Activated CD4-positive, alpha-beta T cell treated with anti-CD3 and anti-CD28 coated beads for 36 hours (primary cell): ENCODE measurements at places on chromosomes 12 and 14. TPM values are rescaled to one million over a fixed set of nuclear protein-coding genes. Genes with fewer than 3 reads are reported as not detected.

The SIRT4 gene
- total RNA-seq = 2.2 TPM

The EIF2S3B gene
- total RNA-seq = 1.3 TPM

The HVCN1 gene
- total RNA-seq = 4.7 TPM

DNA sequence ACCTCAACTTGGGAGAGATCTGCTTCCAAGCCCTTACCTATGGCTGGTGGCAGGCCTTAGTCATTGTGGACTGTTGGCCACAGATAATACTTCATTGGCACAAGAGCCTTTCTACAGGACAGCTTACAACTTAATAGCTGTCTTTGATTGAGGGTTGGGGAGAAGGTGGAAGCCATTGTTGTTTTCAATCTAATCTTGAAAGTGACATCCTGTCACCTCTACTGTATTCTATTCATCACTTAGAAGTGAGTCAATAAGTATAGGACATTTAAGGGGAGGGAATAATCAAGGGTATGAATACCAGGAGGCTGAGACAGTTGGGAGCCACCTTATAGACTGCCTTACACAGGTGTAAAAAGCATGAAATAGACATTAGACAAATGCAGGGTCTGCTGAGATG is 906.3 kb downstream of the NRXN3 start:
- DNase-seq = no peak
- H3K27me3 ChIP-seq = no peaks in the 10 kb centered on the region
- H3K27ac ChIP-seq = no peak overlapping the region
- no peaks in the 10 kb centered on the region for H3K36me3 ChIP-seq

- no peaks in the 10 kb centered on the region for H3K4me1 ChIP-seq
- no peak overlapping the region for H3K4me3 ChIP-seq
- DNase-seq = no peak
- H3K36me3 ChIP-seq = no peaks in the 10 kb centered on the region
- no peak overlapping the region for H3K27ac ChIP-seq
Observed at GRCh38 chr12:74129702-74130101, 407.9 kb upstream of the ATXN7L3B start.

GRCh38 chr12:109558374-109559199 is 14.7 kb downstream of the MMAB start:
- no peak overlapping the region for H3K4me3 ChIP-seq
- no peaks in the 10 kb centered on the region for H3K27me3 ChIP-seq
- H3K27ac ChIP-seq = no peak overlapping the region
- no peak for DNase-seq
- H3K36me3 ChIP-seq = peaks cover 24% of the 10 kb centered on the region

GRCh38 chr12:31000751-31001150 is 72.9 kb upstream of the DDX11 start:
- no peaks in the 10 kb centered on the region for H3K27me3 ChIP-seq
- no peaks in the 10 kb centered on the region for H3K36me3 ChIP-seq
- no peak overlapping the region for H3K27ac ChIP-seq
- no peaks in the 10 kb centered on the region for H3K4me1 ChIP-seq
- DNase-seq = no peak
